ENCODE measurements at places on chromosomes 1 and 21.
A peak's percentile ranks its signal among the peaks of the same experiment; 100 is the strongest.

GRCh38 chr1:5971471-5972197 is 20.6 kb downstream of the NPHP4 start:
- DNase-seq: no peak

DNA sequence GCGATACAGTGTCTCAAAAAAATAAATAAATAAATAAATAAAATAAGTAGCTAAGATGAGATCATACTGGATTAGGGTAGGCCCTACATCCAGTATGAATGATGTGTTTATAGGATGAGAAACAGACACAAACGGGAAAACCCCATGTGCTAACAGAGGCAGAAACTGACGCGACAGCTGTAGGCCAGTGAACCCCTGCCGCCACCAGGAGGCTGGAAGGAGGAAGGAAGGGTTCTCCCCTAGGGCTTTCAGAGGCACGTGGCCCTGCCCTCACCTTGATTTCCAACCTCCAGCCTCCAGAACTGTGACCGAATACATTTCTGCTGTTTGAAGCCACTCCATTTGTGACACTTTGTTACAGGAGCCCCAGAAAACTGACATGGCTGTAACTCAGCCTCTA is 38.5 kb downstream of the CHD5 start:
- no peak for DNase-seq

DNA sequence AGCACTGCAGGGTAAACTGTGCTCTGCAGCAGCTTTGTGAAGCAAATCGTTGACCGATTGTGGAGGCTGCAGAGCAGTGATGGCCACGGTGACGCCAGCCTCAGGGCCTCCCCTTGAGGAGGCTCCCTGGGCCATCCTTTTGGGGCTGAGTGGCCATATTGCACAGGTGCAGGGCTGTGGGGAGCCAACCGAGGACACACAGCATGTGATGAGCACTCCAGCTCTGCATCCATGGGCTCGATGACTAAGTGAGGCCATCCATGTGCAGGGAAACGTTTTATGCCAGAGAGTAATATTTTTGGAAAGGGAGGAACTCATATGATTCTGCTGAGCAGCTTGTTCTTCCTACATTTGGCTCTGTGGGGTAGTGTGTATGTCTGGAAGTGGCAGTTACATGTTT is 24.6 kb downstream of the KCNK1 start:
- DNase-seq: no peak

GRCh38 chr1:247529771-247530355 is 6.4 kb downstream of the OR2C3 start:
- no peak for DNase-seq

DNA sequence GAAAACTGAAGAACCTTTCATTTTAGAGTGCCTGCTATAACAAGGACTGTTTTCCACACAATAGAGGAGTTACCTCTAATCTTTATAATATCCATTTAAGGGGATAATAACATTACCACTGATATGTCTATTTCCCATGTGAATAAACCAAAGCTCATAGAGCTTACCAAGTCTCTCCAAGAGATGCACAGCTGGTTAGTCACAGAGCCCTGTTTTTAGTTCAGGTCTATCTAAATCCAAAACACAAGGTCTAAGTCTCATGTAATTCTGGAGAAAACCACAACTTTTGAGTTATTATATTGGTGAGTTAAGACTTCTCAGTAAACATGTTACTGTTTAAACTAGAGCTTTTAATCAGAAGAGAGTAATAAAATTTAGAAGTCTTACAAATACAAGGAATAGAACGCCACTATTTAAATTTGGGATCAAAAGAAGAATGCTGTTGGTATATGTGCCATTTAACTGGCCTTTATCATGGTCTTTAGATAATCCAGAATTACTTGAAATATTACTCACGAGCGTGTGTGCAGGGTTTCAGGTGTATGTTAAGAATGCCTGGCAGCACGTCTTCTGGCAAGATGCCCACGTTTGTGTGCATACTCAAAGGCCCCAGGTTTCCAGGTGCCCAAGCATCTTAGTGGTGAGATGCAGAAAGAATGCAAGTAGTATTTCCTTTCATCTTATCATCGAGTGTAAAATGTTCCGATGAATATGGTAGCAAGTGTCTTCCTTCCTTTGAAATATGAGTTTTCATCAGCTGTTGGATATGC is 190.6 kb downstream of the FMN2 start:
- DNase-seq: no peak

GRCh38 chr1:221612047-221612777 is 129.7 kb downstream of the DUSP10 start:
- no peak for DNase-seq

GRCh38 chr21:34887725-34888568 is 161.2 kb downstream of the RUNX1 start:
- peak; percentile 63 for DNase-seq

- no peak for DNase-seq
Measured at GRCh38 chr1:97980530-97980929, 59.7 kb upstream of the DPYD start.

GRCh38 chr1:156838972-156839371 is 19.9 kb downstream of the INSRR start:
- peak; percentile 45 for DNase-seq

DNA sequence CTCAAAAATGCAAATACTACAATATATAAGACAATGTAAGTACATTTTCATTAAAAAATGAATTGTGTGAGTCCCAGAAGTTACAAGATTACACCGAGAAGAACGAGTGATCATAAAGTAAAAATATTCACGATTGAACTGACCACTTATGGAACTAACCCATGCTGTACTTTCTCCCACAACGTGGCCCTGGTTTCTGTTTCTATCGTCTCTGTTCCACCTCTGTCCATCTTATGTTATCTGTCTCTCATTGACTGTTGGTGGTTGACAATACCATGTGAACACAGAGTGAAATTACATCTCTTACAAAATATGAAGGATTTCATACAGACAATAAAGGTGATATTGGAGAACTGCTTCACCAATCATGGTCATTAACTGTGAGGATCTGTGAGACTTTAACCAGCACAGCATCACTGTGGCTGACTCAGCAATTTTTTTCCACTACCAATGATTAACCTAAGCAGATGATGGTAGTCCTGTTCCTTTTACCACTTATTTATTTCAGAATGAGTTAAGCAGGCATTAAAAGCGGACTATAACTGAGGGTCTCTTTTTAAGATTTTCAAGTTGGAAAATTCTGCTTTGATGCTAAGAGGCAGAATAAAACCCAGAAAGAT is 165.1 kb downstream of the TGFB2 start:
- no peak for DNase-seq

GRCh38 chr1:162616848-162617247 is 15.4 kb upstream of the DDR2 start:
- DNase-seq: no peak

DNA sequence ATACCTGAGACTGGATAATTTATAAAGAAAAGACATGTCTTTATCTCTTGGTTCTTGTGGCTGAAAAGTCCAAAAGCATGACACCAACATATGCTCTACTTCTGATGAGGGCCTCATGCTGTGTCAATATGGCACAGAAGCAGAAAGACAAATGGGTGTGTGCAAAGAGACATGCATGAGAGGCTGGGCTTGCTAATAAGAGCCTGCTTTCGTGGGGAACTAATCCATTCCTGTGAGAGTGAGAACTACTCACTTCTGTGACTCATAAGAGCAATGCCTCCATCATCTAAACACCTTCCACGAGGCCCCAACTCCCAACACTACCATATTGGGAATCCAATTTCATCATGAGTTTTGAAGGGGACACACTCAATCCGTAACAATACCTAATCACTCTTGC is 340.0 kb upstream of the DUSP10 start:
- no peak for DNase-seq

- DNase-seq: no peak
Measured at GRCh38 chr1:235229868-235230267, 68.8 kb upstream of the RBM34 start.

- peak; percentile 43 for DNase-seq
Measured at GRCh38 chr1:32753532-32754316, 51.2 kb upstream of the SYNC start.

DNA sequence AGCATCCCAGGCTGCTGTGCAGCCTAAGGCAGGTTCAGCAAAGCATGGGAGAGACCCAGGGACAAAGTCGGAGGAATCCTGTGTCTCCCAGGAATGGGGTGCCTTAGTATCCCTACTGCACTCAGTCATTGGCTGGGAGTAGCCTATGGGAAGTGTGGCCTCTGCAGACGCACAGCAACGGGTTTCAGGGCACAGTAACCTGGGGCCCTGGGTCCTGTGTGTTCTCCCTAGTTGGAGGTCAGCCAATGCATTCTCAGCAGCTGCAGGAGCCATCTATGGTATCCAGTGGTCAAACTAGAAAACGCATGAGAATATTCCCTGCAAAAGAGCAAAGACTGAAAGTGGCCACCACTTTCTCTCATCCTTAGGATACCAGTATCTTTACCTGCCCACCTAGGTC is 13.7 kb upstream of the C1orf21 start:
- DNase-seq: no peak

- DNase-seq: no peak
Measured at GRCh38 chr1:107883562-107883961, 81.4 kb downstream of the VAV3 start.

GRCh38 chr1:107327446-107327845 is 186.6 kb downstream of the NTNG1 start:
- no peak for DNase-seq

GRCh38 chr21:41302976-41303375 is 13.6 kb upstream of the FAM3B start:
- no peak for DNase-seq

DNA sequence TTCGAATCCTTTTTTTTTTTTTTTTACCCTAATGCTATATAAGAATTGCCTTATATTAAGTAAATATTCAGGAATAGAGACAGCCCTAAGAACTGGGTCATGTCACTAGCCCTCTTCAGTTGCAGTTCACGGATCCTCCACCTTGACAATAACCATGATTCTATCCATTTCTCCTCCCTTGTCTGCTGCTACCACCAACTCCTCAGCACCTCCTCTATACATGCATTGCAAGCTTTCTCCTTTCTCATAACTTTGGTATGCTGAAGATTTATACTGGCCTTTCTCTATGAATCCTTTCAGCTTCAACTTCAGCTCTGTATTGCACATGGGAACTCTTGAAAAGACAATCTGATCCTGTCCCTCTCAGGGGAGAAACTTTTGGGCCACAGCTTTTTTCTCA is 14.3 kb upstream of the DR1 start:
- DNase-seq: no peak

All from NCI-H510A treated with DMSO at 0.1 percent for 48 hours (cell line).